Stimulated activated naive CD8-positive, alpha-beta T cell treated with anti-CD3 and anti-CD28 coated beads, Interleukin-15, amount 100 ng/mL, for 72 hours (primary cell): ENCODE measurements at places on chromosomes 2 and 18.

- DNase-seq: no peak
Observed at GRCh38 chr2:58651930-58652329, 410.8 kb upstream of the FANCL start.

- no peak for DNase-seq
Observed at GRCh38 chr18:22485808-22486244, 68.1 kb upstream of the CTAGE1 start.

- DNase-seq: no peak
Observed at GRCh38 chr2:60341151-60341550, 212.3 kb downstream of the BCL11A start.

DNA sequence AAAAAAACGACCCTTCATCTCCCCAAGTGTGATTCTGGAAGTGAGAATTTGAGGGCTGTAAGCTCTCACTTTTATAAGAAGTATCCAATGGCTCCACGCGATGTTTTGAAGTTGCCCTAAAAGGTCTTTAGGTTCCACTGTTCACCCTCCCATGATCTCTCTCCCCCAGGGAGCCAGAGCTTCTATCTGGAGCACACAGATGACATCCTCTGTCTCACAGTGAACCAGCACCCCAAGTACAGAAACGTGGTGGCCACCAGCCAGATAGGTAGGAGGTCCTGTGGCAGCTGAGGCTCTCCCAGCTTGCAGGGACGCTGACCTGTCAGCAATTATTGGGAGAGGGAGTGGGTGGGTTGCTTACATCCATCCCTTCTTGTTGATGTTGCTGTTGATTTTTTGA, 97.8 kb downstream of the RTN4 start:
- DNase-seq: no peak

- DNase-seq: no peak
Observed at GRCh38 chr2:177628831-177629230, 236.3 kb downstream of the AGPS start.

DNA sequence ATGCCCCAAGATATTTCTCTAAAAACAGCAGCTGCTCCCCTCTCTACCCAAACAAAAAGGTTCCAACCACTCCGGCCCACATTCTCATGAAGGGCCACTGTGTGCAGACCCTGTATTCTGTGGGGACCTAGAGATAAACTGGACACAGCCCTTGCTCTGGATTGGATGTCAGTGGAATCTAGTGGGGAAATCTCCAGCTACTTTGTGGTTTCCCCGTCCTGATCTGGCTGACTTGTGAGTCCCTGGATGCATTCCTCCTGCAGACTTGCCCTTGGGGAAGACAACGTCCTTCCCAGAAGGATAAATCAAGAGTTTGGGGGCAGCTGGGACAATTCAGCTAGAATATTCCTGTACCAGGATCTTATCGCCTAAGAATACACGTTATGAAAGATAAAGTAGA, 151.1 kb downstream of the FSHR start:
- no peak for DNase-seq

- DNase-seq: no peak
Observed at GRCh38 chr18:34591920-34592444, 118.1 kb upstream of the DTNA start.

DNA sequence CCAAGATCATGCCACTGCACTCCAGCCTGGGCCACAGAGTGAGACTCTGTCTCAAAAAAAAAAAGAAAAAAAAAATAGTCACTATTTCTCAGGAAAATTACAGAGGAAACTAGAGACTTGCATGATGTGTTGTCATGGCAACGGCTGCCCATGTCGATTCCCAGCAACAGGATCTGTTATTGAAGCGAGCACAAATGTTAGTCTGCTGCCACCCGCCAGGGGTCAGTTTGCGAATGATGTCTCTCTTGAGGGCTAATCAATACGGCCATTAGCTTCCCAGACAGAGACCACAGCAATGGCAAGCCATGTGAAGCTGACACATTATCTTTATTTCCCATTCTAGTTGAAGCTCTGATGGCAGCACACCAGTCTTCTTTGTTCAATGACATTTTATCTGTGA, 32.4 kb upstream of the ACYP2 start:
- no peak for DNase-seq

GRCh38 chr2:129935118-129935517, 44.3 kb upstream of the RAB6C start:
- no peak for DNase-seq

GRCh38 chr18:3664563-3665178, 214.7 kb downstream of the TGIF1 start:
- DNase-seq: no peak

DNA sequence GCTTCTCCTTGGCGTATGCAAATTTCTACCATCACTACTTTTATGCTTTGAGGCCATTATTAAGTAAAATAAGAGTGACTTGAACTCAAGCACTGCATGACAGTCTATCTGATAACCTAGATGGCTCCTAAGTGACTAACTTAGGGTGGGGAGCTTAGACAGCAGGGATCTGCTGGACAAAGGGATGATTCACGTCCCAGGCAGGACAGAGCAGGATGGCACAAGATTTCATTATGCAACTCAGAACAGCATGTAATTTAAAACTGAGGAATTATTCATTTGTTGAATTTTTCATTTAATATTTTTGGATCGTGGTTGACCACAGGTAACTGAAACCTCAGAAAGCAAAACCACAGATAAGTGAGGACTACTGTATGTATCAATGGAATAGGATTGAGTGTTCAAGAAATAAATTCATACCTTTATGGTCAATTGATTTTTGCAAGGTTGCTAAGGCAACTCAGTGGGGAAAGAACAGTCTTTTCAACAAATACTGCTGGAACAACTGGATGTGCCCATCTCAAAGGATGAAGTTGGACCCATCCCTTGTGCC, 115.3 kb downstream of the MBD2 start:
- no peak for DNase-seq

GRCh38 chr2:166764216-166764615, 124.1 kb upstream of the XIRP2 start:
- DNase-seq: no peak

- no peak for DNase-seq
Observed at GRCh38 chr2:101781791-101782426, 84.4 kb downstream of the MAP4K4 start.

DNA sequence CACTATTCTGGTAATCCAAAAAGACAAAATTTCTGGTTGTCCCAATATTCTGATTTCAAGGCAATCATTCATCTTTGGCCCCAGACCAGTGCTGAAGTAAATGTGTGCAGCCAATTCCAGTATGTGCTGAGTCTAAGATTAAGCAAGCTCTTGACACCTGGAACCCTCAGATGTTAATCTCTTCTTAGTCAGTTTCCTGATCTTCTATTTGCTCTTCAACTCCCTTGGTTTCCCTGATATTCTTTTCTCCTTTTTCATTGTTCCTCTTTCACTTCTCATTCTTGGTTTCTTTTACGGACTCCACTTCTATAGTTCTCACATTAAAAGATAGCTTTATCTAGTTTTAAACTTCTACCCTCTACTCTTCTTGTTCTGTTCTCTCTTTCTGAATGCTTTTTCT, 445.7 kb upstream of the FANCL start:
- no peak for DNase-seq

GRCh38 chr2:144659731-144660275, 139.9 kb upstream of the ZEB2 start:
- no peak for DNase-seq

DNA sequence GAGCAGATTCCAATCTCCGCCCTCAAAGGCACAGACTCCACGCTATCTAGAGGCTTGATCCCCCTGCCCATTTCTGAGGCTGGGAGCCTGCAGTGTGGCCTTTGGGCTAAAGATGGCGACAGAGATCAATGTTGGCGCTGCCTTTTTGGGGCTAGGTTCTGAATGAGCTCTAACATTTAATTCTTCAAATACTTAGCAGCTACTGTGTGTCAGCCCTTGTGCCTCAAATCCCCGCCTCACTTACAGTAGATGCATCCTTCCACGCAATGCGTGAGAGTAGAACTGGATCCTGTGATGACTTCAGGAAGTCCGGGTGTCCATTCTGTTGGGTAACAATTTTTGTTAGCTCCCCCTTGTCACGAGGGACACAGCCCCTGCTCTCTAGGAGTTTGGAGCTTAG, 12.4 kb downstream of the IL1F10 start:
- peak; percentile 45 for DNase-seq

GRCh38 chr2:196268538-196269338, 97.4 kb upstream of the STK17B start:
- no peak for DNase-seq

GRCh38 chr2:10120877-10121574, 1.5 kb upstream of the RRM2 start:
- peak; percentile 29 for DNase-seq

GRCh38 chr2:162092658-162093556, 18.9 kb upstream of the DPP4 start:
- no peak for DNase-seq

- no peak for DNase-seq
Observed at GRCh38 chr2:38622210-38622609, 19.5 kb upstream of the HNRNPLL start.

DNA sequence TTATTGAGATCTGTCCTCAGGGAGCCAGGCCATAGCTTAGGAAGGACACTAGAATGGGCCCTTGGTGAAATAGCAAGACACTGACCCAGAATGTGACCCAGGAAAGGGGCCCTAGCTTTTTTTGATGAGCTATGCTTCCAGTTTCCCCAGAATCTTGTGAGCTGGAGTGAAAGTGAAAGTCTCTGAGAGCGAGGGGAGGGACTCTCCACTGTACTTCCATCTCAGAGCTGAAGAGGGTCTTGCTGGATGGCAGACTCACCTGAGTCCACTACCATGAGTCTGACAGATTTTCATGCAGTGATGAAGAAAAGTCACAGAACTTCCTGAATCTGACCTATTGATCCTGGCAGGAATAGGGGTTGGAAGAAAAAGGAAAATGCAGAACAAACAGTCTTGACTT, 3.1 kb downstream of the ARHGAP25 start:
- DNase-seq: peak; percentile 52

DNA sequence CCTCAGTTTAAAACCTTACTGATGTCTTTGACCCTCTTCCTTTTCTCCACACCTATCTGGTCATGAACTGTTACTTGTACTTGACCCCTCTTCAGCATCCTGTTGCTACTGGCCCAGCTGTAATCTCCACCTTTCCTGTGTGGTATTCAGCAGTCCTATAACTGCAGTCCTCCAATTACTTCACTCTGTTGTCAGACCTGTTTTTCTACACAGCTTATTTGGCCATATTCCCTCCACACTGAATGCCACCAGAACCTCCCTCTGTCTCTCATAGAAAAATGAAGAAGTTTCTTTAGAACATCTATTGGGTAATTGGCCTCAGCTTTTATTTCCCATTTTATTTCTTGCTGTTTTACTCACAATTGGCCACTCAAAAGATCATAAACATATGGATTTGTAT, 155.4 kb downstream of the ASXL3 start:
- DNase-seq: no peak

DNA sequence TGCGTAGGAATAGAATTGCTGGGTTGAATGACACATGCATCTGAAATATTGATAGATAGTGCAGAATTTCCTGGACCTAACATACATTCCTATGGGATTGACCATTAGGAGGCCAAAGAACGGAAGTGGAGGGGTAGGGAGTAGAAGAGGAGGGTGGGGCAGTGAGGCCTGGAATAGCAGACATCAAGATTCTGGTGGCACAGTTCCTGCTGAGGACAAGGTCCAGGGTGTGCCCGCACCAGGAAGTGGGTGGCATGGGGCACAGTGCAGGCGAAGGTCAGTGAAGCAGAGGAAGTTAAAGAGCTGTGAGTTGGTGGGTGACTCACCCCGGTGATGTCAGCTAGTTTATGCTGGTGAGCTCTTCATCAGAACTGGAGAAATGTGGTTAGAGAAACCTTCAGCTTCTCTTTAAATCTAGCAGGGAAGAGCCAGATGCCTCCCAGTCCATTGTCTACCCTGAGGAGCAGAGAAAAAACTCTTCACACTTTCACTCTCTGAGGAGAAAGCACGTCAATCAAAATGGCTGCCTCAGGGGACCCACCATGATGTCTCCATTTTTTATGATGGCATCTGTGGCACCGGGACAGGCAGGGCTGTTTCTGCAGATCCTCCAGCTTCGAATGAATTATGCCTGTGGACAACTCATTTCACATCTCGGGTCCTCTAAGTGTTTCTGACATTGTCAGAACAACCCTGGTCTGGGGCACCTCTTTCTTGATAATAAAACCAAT, 55.9 kb upstream of the CTLA4 start:
- peak; percentile 46 for DNase-seq

GRCh38 chr2:11161747-11162146, 6.5 kb downstream of the SLC66A3 start:
- DNase-seq: no peak

DNA sequence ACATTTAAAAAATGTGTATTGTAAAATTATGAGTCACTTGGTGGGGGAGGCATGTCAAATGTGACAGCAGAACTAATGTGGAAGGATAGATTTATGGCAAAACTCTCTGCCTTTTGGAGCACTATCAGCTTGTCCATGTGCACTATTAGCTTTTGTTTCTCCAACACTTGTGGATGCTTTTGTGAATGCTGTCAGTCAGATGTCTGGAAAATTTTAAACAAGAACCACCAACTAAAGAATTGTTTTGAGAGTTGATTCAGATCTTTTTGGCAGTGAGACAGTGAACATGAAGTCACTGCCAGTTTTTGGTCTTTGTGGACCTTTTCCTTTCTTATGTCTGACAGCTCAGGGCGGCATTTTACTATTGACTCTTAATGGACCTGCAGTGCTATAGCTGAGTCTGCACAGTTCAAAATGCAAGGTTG, 72.4 kb downstream of the KIAA1328 start:
- no peak for DNase-seq

DNA sequence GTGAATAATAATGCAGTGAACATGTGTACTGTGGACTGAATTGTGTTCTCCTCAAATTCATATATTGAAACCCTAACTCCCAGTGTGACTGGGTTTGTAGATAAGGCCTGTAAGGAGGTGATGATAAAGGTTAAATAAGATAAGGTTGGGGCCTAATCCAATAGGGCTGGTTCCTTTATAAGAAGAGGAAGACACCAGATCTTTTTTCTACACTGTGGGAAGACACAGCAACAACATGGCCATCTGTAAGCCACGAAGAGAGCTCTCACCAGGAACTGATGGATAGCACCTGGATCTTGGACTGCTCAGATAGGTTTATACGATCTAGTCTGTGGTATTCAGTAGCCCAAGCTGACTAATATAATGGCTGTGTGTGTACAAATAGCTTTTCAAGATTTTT, 66.8 kb downstream of the BMPR2 start:
- no peak for DNase-seq
